ENCODE measurements at places on chromosomes 13 and 19.

GRCh38 chr13:45728759-45729158 is 26.6 kb downstream of the CBY2 start:
- DNase-seq, result peak; percentile 6

- DNase-seq, result no peak
Measured at GRCh38 chr19:44732235-44733014, 16.1 kb upstream of the BCL3 start.

GRCh38 chr19:5827342-5827890 is 12.1 kb downstream of the FUT6 start:
- no peak for DNase-seq

DNA sequence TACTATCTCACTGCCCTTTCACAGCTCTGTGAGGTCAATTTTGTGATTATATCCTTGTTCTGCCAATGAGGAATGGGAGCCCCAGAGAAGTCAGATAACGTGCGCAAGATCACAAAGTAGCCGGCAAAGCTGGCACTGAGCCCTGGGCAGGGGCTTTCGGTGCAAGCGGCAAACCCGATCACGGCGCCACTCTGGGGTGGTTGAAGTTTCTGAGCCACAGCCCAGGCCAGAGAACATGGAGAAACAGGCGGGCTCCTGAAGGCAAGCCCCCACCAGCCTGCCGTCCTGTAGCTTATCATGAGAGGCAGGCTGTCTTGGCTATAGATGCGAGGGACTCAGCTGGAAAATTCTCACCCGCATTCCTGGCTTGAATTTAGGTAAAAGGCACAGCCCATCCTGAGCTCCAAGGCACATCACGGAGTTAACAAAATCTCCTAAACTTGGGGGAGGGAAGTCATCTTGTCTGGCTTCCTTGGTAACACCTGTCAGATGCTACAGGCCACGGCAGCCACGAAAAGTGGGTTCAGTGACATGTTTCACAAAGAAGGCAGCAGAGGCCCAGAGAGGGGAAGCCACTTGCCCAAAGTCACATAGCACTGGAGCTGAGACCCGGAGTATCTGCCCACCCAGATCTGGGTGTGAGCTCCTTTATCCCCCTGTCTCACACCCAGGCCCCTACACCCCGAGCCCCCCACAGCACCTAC is 12.5 kb downstream of the TNNT1 start:
- DNase-seq, result no peak

- no peak for DNase-seq
Measured at GRCh38 chr19:10826231-10826630, 9.8 kb downstream of the TMED1 start.

GRCh38 chr13:51370116-51370515 is 30.6 kb downstream of the SERPINE3 start:
- DNase-seq, result peak; percentile 59

DNA sequence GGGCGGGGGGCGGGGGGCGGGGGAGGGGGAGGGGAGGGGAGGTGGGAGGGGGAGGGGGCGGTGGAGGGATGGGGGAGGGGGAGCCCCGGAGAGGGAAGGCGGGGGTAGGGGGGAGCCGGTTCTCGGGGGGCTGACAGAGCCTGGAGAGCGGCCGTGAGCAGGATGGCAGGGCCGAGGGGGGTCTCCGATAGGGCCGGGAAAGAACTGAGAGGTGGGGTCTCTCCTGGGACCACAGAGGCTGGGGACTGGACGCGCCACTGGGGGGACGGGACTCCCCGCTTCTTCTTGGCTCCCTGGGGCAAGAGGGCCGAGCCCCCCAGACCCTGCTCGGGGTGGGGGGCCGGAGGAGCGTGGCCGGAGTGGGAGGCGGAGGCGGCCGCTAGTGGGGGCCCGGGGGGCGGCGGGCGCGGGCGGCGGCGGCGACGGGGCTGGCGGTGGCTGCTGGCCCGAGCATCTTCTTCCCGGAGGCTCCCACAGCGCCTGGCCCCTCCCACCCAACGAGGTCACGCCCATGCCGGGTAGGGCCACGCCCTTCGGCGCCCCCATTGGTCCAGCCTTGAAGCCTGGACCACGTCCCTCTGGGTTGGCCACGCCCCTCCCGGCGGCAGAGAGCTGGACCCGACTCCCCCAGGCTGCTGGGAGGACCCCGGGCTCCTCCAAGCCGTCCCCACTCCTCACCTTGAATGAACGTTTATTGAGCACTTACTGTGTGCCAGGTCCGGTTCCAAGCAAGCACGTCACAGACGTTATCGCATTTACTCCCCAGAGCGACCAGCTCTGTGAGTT is at the start of gene NOVA2:
TSS of gene NOVA2 (minus strand) at position 313 of the 786 bp plus-strand sequence. CDS start 514 bp downstream, outside the sequence.
- no peak for DNase-seq

- no peak for DNase-seq
Measured at GRCh38 chr19:38015216-38015615, 108.2 kb downstream of the SIPA1L3 start.

DNA sequence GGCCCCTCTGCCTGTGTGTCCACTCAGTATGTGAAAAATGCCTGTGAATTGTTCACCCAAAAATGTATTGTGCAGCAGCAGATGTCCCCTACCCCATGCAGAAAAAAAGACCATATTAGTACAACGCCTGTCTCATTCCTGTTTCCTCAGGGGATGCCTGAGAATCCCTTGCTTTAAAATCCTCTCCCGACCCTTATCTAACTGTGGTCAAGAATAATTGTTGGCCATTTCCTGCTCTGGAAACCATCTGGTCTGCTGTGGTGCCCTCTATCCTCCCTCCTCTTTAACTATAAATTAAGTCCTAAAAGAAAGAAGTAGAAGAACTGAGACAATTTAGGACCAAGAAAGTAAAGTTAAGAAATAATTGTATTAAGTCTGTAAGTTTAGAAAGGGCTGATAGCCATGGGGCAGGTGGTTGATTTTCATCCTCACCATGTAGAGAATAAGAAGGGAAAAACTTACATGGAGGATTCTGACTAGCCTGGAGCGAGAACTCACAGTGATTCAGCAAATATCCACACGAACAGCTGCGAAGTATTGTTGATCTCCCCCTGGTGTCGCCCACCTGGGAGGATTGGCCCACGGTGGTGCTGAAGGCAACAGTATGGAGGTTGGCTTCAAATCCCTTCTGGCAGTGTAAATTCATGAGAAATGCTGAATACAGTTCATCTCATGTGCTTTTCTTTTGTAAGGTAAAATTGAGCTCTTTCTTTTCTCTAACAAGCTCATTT is 85.6 kb downstream of the COL4A2 start:
- DNase-seq, result no peak

DNA sequence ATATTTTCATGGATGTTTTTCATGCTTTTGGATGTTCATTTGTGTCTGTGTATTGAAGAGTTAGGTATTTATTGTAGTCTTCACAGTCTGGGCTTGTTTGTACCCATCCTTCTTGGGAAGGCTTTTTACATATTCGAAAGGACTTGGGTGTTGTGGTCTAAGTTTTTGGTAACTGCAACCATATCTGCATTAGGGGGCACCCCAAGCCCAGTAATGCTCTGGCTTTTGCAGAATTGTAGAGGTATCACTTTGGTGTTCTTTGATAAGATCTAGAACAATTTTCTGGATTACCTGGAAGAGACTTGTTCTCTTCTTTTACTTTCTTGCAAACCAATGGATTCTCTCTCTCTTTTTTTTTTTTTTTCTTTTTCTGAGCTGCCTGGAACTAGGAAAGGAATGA is 581.3 kb downstream of the DACH1 start:
- DNase-seq, result no peak

DNA sequence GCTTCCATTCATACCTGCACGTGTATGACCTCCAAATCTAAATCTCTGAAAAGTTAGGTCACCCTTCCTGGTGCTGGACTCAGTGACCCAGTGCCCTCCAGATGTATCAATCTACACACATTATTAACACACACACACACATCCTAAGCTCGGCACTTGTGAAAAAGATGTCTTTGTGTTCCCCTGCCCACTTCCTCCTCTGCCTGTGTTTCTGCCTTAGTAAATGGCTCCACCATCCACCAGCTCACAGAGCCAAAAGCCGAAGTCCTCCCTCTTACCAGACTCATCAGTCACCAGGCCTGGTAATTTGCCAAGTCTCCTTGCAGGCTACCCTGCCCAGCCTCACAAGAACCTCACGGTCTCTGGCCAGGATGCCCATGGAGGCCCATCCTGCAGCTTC is 131.5 kb downstream of the SHISA2 start:
- no peak for DNase-seq

- peak; percentile 91 for DNase-seq
Measured at GRCh38 chr19:40420766-40421765, 4.7 kb downstream of the SERTAD1 start.

DNA sequence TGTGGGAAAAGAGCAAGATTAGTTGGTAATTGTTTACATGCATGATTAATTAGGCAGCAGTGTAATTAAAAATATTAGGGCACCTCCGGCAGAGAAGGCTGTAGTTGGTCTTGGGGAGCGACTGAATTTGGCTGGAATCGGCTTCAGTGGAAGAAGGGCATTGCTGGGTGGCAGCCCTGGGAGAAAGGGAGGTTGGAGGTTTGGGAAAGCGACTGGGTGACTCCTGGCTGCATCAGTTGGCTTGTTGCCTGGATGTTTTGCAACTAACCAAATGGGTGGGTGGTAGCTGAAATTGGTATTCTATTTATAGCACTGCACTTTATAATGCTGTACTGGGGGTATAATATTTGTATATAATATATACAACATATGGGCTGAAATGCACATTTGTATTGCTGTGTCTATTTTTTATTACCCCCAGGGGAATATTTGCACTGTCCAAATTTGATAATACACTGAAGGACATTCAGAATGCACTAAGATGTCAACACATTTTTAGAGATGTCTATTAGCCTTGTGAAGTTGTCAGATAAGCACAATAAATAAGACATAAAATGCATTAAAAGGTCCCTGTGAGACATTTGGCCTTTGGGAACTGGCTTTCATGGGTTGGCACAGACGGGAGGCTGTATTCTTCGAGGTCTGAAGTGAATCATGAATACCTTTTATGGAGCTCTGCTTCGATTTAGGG is 1.7 kb downstream of the B3GLCT start:
- DNase-seq, result peak; percentile 48

DNA sequence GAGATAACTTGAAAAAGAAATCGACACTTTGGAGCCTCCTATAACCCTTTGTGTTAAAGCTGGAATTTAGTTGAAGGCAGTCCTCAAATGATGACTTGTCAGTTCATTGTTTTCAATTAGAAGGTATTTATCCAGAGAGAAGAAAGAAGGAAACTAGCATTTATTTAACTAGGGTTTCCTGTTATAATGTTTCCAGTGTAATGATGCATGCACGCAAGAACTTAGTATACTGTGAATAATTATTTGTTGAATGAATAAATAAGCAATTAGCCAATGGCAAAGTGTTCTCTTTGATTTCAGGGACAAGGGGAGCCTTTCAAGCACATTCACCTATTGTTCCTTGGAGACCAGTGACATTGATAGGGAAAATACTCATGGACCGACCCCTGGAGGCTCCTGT is 307.4 kb downstream of the KLF5 start:
- no peak for DNase-seq

DNA sequence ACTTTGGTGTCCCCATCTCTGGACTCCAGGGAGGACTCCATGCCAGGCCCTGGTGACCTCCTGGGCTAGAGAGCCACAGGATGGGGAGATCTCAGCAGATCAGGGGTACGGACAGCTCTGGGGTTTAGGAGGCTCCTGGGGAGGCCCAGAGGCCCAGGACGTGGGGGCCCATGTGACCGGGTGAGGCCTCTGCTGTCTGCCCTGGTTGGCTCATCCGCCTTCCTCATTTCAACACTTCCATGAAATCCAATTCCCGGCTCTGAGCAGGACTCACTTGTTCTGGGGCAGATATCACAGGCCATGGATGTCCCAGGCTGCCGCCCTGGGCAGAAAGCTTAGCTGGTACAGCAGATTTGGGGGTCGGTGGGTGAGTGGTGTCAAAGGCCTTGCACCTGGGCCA is 1.1 kb upstream of the PRAM1 start:
- DNase-seq, result no peak

DNA sequence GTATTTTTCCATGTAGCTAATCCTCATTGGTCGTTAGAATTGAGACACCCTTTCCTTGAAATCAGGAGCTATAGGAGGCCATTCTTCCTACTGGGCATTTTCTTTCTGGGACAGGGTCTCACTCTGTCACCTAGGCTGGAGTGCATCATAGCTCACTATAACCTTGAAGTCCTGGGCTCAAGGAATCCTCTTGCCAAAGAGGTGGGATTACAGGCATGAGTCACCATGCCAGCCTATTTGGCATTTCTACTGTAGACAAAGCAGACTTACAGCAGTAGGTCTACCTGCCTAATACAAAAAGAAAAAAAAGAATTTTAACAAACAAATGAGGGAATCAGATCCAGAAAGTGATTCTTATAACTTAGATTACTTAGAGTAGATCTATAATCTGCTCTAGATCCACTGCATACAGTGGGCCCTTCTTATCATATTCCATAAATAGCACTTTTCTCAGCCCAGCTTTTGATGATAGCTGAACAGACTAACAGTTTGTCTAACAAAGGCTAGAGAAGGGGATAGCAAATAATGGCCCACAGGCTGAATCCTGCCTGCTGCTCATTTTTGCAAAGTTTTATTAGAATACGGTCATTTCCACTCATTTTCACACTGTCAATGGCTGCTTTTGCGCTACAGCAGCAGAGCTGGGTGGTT is 36.7 kb upstream of the USPL1 start:
- DNase-seq, result no peak

- no peak for DNase-seq
Measured at GRCh38 chr13:79621902-79622301, 140.9 kb downstream of the NDFIP2 start.

- DNase-seq, result no peak
Measured at GRCh38 chr13:48985756-48986155, 10.0 kb downstream of the FNDC3A start.

DNA sequence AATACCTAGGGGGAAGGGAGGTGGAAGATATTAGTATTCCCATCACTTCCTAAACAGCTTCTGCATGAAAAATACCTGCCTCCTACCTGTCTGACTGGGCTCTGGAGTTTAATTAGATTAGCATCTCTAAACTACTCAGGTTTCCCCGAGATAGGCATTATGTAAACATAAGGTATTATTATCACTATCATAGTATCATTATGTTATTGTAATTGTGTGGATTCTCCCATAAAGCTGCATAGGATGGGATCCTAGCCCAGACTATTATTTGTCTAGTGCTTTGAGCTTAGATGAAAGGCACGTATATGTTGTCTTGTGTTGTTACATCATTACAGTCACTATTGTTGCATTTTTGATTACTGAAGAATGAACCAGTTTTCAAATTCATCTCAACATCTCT is 115.2 kb upstream of the SOX21 start:
- DNase-seq, result no peak

DNA sequence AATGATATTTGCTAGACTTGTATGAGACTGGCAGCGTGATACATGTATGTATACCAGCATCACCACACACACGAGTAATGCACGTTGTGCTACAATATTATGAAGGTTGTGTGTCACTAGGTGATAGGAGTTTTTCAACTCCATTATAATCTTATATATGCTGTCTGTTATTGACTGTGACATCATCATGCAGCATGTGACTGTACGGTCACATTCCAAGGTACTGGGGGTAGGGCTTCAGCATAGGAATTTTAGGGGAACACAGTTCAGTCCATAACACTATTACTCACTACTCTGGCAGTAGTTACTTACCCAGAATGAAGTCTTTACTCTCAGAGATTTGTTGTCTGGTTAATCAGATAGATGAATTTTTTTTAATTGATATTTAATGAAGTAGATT is 91.1 kb downstream of the CDK8 start:
- peak; percentile 25 for DNase-seq
